ENCODE measurements at places on chromosomes 12 and 14.

- DNase-seq: no peak
These were observed 23.5 kb downstream of the YEATS4 start for GRCh38 chr12:69383074-69383473.

DNA sequence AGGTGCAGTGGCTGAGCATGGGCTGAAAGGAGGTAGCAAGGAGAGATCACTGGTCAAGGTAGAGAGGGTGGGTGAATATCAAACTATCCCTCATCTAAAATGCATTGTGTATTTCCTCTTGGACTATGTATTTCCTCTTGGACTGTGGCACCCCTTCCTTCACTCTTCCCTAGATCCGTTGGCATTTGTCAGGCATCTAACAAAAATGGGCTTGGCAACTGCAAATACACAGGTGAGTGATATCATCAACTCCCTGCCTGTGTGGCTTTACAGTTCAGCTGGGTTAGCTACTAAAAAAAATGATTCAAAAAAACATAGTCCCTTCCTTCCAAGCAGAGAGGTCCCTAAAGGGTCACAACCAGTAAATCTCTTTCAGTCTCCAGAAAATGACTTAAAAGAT lies 142.8 kb upstream of the FUT8 start:
- no peak for DNase-seq

DNA sequence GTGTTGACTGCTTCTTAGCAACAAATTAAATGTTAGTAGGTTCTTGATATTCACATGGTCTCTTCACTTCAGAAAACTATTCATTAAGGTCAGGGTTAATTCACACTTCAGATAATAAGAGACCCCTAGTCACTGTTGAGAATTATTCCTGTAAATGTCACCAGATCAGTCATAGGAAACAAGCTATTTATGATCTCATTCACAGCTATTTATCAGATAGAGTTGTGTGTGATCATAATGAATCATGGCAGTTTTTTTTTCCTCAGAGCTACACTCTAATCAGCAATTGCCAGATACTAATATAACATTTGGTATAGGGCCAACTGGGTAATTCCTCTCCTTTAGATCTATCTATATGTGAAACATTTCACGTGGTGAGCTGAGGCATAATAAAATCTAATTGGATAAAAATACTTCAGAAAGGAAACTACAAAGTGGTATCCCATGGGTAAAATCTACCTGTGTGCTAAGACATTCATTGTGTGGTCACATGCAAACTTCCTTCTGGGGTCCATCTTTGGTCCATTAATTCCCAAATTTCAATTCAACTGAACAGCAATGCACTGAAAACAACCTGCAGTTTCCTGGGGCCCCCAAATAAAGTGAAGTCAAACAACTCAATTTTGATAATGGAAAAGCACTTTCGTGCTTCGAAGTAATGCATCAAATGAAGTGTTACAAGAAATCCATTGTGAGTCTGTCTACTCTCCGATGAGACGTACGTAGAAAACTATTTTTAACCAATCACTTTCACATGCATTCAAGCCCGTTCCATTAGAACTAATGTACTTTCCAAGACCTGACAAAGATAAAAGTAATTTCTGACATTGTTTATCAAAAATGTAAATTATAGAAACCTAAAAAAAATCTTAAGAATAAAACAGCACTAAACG lies 197.0 kb downstream of the ACSS3 start:
- DNase-seq: peak; percentile 11

GRCh38 chr14:98391061-98391460 lies 880.9 kb downstream of the BCL11B start:
- DNase-seq: no peak

Measured in renal cortical epithelial cell (primary cell).